ENCODE measurements at places on chromosomes 16 and 17.

DNA sequence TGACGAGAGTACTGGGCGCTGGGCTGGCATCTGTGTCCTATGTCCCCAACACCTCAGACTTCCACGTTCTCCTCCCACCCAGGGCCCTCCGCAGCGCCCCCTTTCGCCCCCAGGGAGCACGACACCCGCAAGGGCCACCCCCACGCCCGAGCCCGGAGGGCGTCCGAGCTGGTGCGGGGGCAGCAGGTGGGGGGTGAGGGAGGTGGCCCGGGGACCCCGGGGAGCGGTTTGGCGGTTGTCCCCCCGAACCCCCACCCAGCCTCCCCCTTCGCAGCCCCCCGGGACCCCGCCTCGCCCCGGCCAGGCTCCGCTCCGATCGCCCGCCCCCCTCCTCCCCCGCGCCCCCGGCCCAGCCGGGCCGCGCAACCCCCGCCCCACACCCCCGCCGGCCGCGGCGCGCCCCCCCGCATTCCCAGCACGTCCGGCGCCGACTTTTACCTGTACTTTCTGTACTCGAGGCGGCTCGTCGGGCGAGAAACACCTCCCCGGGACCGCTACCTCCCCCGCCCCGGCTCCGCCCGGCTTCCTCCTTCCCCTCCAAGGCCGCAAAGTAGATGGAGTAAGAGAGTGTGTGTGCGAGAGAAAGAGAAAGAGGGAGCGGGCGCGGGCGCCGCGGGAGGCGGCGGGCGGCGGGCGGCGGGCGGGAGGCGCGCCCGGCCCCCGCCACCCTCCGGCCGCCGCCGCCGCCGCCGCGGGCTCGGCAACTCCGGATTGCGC is 901 bp downstream of the CDYL2 start:
- DNase-seq: no peak

- DNase-seq: no peak
Observed at GRCh38 chr17:40020146-40020545, 4.9 kb downstream of the CSF3 start.

GRCh38 chr16:49782405-49782804 is 73.5 kb downstream of the ZNF423 start:
- DNase-seq: no peak

GRCh38 chr17:81365148-81365600 is 30.1 kb upstream of the BAHCC1 start:
- no peak for DNase-seq

GRCh38 chr17:46995841-46996571 is 17.0 kb upstream of the RPRML start:
- DNase-seq: no peak

- DNase-seq: no peak
Observed at GRCh38 chr17:45310380-45311324, 6.2 kb downstream of the MAP3K14 start.

DNA sequence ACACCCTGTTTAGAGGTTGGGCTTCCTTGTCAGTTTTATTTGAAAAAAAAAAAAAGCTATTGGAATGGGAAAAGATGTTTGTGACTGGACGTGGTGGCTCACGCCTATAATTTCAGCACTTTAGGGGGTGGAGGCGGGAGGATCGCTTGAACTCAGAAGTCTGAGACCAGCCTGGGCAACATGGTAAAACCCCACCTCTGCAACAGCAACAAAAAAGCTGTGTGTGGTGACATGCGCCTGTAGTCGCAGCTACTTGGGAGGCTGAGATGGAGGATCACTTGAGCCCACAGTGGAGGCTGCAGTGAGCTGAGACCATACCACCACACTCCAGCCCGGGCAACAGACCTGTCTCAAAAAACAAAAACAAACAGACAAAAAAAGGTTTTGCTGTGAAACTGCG is 66.1 kb upstream of the SIAH1 start:
- no peak for DNase-seq

DNA sequence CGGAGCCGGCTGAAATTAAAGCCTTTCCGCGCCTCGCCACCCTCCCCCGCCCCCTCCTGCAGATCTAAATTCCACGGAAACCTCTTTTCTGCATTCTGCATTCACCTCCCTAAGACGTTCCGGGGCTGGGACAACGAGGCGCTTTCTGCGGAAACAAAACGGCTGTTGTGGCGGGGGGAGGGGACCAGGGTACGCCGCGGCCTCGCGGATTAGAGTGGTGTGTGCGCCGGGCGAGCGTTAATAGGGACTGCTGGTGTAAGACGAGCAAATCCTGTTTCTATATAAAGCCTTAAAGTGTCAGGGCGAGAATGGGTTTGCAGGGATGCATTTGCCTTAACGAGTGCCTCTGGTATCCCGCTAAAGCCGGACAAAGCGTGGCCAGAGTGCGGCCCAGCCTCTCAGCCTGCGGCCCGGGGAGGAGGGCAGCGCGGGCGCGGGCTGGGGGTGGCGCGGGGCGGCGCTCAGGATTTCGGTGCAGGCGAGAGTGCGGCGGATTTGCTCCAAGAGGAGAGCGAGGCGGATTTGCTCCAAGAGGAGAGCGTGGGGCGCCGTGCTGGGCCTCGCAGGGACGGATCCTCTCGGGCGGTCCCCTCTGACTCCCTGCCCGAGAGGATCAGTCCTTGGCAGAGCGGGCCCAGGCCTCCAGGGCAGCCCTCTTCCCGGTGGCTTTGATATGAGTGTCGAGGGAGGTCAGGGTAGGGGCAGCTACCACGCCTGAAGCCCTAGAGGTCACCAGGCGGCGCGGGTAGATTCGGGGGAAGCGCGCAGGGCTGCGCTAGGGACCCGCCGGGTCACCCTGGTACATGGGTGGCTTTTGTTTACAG is 5.1 kb downstream of the BAHCC1 start:
- DNase-seq: peak; percentile 64

- DNase-seq: no peak
Observed at GRCh38 chr16:84467256-84467655, 37.2 kb downstream of the MEAK7 start.

DNA sequence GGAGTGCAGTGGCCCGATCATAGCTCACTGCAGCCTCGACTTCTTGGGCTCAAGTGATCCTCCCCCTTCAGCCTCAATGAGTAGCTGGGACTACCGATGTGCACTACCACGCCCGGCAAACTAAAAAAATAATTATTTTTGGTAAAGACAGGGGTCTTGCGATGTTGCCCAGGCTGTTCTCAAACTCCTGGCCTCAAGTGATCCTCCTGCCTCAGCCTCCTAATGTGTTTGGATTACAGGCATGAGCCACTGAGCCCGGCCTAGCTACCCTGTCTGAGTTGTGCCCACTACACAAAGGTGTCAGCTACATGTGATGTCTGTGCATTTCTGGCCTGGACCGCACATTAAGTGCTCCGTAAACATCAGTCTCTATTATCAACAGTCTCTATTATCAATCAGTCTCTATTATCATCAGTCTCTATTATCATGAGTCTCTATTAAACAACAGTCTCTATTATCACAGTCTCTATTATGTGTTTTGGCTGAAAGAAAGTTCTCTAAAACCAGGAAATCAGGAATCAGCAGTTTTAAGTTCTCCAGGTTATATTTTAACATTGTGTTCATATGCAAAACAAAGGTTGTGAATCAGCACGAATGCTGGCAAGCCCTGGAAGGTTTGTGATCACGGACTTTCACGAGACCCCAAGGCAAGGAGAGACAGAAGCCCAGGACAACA is 721 bp upstream of the WWOX start:
- DNase-seq: no peak

DNA sequence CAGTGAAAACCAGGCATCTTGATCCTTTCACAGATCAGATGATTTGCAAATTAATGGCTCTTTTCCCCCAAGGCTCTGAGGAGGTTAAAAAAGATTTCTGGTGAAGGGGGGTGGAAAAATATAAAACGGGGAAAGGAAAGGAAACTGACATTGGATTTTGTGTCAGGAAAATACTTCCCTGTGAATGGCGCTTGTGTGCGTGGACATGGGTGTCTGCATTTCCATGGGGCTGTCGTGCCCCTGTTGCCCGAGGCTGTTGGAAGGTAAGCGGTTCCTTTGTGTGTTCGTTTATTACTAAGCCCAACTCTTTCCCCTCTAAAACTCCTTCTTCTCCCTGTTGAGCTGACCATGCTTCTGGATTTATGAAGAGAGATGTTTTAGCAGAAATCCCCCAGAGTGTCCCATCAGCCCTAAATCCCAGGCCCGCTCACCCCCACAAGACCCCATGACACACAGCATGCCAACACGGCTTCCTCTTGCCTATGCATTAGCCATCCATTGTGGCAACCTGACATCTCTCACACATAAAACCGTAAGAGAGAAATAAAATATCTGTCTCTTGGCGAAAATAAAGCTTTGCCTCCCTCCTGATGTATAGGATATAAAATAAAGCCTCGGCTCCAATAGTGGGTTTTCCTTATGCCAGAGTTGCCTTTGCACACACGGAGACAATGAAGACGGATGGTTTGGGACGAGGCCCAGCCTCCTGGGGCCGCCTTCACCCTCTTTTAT is 7.3 kb upstream of the LHX1 start:
- no peak for DNase-seq

DNA sequence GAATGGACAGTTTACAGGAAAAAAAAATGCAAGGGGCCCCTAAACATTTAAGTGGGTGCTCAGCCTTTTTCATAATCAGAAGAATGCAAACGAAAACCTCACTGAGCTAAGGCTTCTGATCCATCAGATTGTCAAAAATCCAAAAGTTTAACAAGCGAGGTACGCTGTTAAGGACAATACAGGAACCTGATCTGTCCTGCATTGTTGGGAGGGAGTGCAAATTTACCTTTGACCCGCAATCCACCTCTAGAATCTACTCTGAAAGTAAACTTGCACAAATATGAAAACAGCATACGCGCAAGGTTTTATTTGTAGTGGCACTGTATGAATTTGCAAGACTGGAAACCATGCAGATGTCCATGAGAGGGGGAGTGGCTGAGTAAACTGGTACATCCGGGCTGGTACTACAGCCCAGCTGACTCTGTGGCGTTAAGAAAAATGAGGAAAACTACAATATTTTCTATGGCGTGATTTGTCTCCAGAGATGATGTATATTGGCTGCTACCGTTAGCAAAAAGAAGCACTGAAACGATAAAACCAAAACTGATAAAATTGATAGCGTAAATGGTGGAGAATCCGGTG is 28.8 kb upstream of the ST6GALNAC1 start:
- DNase-seq: no peak

- DNase-seq: no peak
Observed at GRCh38 chr16:80752541-80752940, 51.9 kb downstream of the CDYL2 start.

GRCh38 chr16:8816967-8817655 is 19.5 kb downstream of the PMM2 start:
- DNase-seq: no peak

- no peak for DNase-seq
Observed at GRCh38 chr17:65173976-65174683, 37.0 kb downstream of the RGS9 start.

GRCh38 chr16:4649744-4650442 is 25.3 kb downstream of the MGRN1 start:
- DNase-seq: no peak

DNA sequence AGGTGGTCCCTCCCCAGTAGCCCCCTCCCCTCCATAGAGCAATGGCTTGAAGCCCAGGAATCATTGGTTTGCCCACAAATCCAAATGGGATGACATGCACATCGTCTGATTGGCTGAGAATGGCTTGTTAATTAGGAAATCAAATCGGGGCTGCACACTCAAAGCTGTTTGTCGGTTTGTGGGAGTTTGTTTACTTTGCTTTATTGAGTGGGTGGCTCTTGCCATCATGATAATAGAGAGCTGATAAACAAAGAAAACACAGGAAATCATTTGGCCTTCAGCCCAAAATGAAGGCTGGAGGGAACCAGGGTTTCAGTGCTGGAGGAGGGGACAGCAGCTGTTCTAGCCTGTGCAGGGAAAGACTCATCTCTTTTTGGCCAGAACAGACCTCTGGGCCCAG is 316.3 kb downstream of the CBLN1 start:
- no peak for DNase-seq

- DNase-seq: no peak
Observed at GRCh38 chr17:8359769-8360168, 16.7 kb downstream of the KRABD2 start.

DNA sequence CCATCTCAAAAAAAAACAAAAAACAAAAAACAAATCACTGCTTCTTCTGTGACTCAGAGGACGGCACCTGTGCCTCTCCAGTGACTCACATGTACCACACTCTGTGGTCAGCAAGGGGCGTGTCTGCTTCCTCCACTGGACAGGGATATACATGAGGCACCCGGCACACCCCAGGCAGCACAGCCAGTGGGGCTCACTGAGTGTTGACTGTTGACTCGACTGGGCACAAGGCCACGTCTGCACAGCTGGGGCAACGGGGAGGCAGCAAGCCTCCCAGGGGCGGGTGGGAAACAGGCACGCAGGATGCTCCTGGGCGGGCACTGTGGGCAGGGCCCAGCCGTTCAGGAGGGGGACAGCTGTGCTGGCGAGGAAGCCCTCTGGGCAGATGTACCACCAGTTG is 64.1 kb downstream of the TIMM22 start:
- DNase-seq: peak; percentile 23

DNA sequence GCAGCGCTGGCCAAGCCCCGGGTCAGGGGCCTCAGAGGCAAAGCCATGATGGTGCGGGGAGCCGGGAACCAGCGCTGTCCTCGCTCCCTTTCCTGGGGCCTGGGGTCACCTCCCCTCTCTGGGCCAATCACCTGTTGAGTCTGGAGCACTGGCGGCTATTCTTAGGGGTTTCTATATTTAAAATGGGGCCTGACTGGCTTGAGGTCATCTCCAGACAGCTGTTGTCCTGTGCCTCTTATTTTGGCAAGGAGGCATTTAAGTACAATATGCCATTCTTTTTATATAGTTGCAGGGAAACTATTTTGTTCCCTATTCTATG is at the start of gene COX6A2:
COX6A2 (minus strand) TSS at position 82 of the 319 bp plus-strand sequence; CDS start at position 47, 35 bp downstream.
- DNase-seq: no peak

GRCh38 chr17:35510052-35510451 is 27.4 kb downstream of the SLFN12L start:
- no peak for DNase-seq

GRCh38 chr17:8994319-8994718 is 27.0 kb upstream of the NTN1 start:
- DNase-seq: no peak

DNA sequence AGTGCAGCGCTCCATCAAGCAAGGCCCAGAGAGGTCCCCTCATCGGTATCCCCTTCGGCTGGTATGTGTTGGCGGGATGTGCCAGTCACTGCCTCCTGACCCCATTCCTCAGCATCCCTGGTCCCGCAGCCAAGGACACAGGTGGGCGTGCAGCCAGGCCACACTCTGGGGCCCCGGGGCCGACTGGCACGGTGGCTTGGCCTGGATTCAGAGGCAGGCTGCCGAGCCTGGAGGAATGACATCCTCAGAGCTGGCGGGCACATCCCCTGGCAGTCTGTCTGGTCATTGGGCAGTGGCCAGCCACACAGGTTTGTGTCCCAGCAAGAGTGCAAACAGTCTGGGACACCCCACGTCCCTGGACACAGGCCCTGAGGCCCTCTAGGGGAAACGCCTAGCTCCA is 111.1 kb downstream of the SDK2 start:
- DNase-seq: peak; percentile 73

Measured in nucleus accumbens (tissue), 56 donors.